ENCODE measurements at places on chromosomes 13 and 19. TPM values are rescaled to one million over a fixed set of nuclear protein-coding genes. Genes with fewer than 3 reads are reported as not detected.
A peak's percentile ranks its signal among the peaks of the same experiment; 100 is the strongest.

- no peak for DNase-seq
Measured at GRCh38 chr19:47587295-47587694, 14.3 kb upstream of the ZNF541 start.

GRCh38 chr19:33671211-33671610, 49.5 kb downstream of the CHST8 start:
- DNase-seq: no peak

GRCh38 chr13:46345866-46346265, 41.2 kb downstream of the RUBCNL start:
- DNase-seq: no peak

Gene FAAP24
- 5.2 TPM for total RNA-seq

DNA sequence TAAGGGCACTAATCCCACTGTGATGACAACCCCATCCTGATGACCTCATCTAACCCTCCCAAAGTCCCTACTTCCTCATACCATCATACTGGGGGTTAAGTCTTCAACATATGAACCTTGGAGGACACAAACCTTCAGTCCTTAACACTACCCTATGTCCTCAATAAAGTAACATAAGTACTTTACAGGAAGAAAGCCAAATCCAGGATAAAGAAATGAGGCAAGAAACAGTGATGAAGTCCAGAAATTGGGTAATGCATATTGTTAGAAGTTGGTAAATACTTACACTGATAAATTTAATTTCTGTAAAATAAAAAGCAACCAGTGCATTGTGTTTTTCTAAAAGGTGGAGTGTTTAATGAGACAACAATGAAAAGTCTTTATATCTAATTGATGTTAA, 284.8 kb upstream of the SOX21 start:
- DNase-seq: no peak

GRCh38 chr19:17605761-17606589, 50.5 kb downstream of the COLGALT1 start:
- peak; percentile 95 for DNase-seq

- no peak for DNase-seq
Measured at GRCh38 chr19:35936738-35937268, 629 bp downstream of the LRFN3 start.

Gene ATXN8OS
- not detected for total RNA-seq

DNA sequence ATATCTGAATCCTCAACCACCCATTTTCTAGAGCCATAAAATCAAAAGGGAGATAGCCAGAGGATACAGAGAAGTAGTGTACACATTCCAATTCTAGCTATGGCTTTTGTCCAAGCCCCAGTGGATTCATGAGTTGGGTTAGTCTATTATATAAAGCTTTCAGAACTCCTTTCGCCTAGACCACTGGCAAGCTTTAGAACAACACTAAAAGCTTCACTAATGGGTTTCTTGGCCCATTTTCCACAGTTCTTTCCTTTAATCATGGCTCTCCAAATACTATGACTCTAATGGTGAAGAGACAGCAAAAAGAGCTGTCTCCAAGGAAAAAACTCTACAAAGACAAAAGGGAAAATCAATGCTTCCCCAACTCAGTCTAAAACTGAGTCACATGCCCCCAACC, 48.2 kb upstream of the SLITRK5 start:
- DNase-seq: no peak

GRCh38 chr13:78820541-78820940, 161.6 kb upstream of the OBI1 start:
- no peak for DNase-seq

DNA sequence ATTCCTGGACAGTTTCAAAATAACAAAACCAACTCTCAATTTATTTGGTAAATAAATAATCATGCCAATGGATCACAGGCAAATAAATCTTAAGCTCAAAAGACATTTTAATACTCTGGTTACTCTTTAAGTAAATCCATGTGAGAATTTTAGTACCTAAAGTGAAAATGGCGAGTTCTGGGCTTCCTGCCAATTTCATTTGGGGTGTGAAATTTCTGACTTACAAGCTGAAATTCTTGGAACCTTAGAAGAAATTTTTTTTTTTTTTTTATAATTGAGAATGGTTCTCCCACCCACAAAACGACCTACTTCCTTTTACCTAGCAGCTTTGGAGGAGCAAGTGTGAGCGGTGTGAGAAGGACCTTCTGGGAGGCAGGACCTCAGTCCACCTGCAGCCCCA, 354.5 kb upstream of the NBEA start:
- no peak for DNase-seq

Gene PTGIR
- 0.24 TPM for total RNA-seq

GRCh38 chr13:91242652-91243051, 104.8 kb upstream of the MIR17HG start:
- no peak for DNase-seq

Data from WTC11 (cell line).